ENCODE measurements at places on chromosomes 3 and 15. TPM values are rescaled to one million over a fixed set of nuclear protein-coding genes. Genes with fewer than 3 reads are reported as not detected.

The MESP1 gene
- 1.9 TPM for polyA plus RNA-seq

The CCDC12 gene
- polyA plus RNA-seq = 90.4 TPM

- peak; percentile 79 for DNase-seq
These were observed 183.9 kb downstream of the TPRG1 start for GRCh38 chr3:189355481-189356201.

GRCh38 chr15:26882616-26883365 is 15.9 kb downstream of the GABRA5 start:
- no peak for DNase-seq

- DNase-seq = no peak
These were observed 126.5 kb downstream of the CMSS1 start for GRCh38 chr3:99943931-99944761.

DNA sequence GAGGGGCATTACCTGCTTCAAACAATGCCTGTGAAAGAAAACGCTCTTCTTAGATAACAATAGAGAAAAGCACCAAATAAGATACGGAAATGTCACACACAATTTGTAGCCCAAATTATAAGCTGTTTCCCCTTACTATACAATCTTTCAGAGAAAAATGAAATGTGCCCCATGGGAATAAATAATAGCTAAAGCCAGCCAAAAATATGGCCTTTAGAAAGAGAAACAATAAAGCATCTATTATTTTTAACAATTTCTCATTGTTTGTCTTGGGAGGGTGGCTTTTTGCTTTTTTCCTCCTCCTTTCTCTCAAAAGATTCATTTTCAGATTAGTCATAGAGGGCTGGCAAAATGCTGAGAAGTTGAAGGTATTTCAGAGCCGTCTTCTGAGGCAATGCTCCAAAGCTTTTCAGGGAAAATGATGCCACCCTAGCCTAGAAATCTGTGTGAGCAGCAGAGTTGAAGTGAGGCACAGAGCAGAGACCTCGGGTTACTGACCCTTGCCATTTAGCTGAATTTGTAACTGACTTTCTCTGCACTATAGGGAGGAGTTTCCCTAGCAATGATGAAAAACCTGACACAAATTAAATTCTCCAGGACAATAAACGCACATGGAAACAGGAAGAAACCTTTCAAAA is 86.3 kb upstream of the PRICKLE2 start:
- no peak for DNase-seq

DNA sequence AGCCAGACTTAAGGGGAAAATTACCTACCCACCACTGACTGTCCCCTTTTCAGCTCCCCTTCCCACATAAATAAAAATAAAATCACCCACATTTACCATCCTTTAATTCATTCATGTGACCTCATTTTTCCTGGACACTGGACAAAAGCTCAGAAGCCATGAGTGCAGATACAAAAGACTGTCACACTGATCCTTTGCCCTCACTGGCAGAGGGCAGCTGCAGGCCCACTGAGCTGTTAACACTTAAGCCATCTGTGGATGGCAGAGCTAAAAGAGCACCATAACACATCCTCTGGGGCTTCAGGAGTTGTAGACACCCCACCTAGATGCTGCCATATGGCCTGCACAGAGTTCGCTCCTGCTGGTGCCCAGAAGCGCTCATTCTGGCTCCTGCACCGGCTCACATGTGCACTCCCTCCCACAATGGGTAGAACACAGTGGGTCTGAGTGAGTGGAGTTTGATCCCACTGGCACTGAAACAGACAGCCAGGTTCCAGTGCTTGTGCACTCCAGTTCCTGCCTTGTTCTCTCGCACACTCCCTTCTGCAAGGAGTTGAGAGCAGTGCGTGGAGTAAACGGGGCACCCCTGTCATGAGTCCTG is 38.8 kb downstream of the EDC3 start:
- DNase-seq = no peak

- no peak for DNase-seq
These were observed 358.0 kb upstream of the TGFBR2 start for GRCh38 chr3:30248423-30248822.

GRCh38 chr15:58171476-58172061 is 33.4 kb downstream of the AQP9 start:
- no peak for DNase-seq

- DNase-seq = no peak
These were observed 25.6 kb downstream of the SLC7A14 start for GRCh38 chr3:170560296-170560695.

DNA sequence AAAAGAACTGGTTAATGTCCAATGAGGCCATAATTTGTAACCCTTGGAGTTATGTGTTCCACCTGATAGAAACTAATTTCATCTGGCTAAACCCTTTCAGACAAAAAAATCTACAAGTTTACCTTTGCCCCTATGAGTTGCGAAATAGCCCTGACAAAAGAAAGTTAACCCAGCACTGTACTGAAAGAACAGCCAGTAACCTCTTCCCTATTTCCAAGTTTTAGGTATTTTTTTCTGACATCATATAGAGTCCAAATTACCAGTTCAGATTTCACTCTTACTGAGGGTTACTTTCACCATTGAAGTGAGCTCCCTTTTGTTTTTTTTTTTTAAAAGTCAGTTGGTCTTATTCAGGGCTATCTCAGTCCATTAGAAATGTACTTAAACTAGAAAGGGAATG is 42.8 kb upstream of the PTPRG start:
- DNase-seq = no peak

DNA sequence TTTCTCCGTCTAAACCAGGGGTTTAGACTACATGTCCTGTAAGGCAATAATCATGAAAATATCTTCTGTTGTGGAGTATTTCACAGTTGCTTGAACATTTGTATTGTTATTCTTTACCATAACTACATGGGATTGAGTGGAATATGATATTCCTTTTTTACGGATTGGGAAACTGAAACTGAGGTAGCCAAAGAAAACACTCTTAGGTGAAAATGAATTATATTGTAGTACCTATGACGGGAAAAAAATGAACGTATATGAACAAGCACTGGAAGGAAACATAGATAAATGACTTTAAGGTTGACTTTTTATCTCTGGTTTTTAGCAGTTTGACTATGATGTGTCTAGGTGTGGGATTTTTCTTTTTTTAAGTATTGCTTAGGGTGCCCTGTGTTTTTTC is 35.6 kb downstream of the MAP2K1 start:
- DNase-seq = no peak

GRCh38 chr15:65020419-65020818 is 9.0 kb downstream of the MTFMT start:
- DNase-seq = no peak

DNA sequence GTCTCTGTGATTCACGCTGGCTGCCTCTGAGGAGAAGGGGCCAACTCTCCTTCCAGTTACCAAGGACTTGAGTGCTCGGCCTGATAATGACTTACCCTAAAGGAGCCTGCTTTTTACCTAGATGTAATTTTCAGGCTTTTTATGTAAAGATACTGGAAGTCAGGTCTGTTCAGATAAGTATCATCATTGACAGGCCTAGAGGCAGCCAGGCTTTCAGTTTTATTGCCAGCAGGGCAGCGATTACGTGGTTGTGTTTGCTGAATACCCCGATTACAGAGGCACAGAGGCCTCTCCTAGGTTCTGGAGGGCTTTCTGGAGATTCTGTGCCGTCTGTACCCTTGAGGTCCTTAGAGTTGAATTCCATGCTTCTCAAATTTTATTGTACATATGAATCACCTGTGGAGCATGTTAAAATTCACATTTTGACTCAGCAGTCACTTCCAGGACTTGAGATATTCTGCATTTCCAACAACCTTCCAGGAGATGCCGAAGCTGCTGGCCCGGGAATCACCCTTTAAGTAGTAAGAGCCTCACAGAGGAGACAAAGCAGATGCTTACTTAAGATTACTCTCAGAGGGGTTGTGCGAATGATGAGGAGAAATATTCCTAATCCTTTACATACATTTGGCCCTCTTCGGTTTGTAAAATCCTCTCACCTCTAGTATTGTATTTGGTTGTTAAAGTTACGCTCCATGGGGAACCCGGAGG is 160.1 kb upstream of the BHLHE40 start:
- no peak for DNase-seq

DNA sequence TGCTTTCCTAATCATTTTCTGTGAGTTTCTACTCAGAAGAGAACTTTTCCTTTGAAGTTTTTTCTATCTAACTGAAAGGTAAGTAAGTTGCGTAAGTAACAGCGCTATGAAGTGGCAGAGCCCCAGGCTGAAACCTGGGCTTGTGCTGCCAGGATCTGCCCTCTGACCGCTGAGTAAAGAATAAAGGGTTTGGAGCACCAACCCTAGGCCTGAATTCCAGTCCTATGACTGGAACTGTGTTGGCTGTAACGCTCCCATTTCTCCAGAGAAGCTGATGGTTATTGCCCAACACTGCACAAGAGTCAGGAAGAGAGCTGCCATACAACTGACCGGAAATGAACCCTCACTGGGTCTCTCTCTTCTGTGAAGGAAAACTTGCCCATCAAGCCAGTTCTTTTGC is 87.0 kb downstream of the FOXB1 start:
- DNase-seq = no peak

GRCh38 chr15:83653639-83654378 is at the start of gene ADAMTSL3:
ADAMTSL3 (plus strand) TSS chr15:83654123; CDS start chr15:83655762, 1,639 bp downstream.
- DNase-seq = no peak

All from CD4-positive, CD25-positive, alpha-beta regulatory T cell (primary cell).